ENCODE measurements at places on chromosomes 2 and 18. TPM values are rescaled to one million over a fixed set of nuclear protein-coding genes. Genes with fewer than 3 reads are reported as not detected.

- DNase-seq = no peak
- no peaks in the 10 kb centered on the region for H3K27me3 ChIP-seq
- H3K4me1 ChIP-seq = no peaks in the 10 kb centered on the region
- no peak overlapping the region for H3K27ac ChIP-seq
- no peak overlapping the region for H3K4me3 ChIP-seq
These were observed 87.2 kb upstream of the GALNT5 start for GRCh38 chr2:157170299-157170698.

DNA sequence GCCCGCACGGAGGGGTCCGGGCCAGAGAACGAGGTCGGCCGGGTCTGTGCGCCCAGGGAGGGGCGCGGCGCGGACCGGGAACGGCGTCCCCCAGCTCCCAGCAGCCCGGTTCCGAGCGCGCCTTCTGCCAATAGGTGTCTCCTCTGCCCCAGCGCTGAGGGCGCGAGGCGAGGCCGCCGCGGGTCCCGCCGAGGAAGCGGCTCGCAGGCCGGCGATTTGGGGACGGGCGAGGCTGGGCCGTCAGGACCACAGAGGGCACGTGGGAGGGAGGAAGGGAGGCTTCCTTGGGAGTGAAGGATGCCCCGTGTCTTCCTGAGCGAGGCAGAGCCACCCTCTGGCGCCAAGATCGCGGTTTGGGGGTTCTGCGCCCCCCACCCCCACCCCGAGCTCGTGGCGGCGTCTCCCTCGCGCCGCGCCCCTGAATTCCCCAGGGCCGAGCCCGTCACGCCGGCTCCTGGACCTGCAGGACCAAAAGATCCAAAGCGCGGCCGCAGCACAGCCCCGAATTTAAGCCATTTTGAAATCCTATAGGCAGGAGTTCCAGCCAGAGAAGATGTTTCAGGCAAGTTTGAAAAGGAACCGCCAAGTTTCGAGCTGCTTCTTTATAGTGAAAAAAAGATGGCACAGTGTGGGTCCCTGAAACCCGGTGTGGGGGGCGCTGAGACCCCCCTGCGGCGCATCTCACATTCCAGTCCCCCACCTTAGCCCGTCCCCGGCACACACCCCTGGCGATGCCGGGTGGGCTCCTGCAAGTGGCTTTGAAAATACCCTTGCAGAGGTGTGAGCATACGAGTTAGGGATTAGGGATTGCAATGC, 909 bp downstream of the NFATC1 start:
- no peaks in the 10 kb centered on the region for H3K36me3 ChIP-seq
- H3K27ac ChIP-seq = peak overlapping the region; percentile 88
- H3K4me3 ChIP-seq = peak overlapping the region; percentile 75
- H3K27me3 ChIP-seq = no peaks in the 10 kb centered on the region
- DNase-seq = peak; percentile 82

DNA sequence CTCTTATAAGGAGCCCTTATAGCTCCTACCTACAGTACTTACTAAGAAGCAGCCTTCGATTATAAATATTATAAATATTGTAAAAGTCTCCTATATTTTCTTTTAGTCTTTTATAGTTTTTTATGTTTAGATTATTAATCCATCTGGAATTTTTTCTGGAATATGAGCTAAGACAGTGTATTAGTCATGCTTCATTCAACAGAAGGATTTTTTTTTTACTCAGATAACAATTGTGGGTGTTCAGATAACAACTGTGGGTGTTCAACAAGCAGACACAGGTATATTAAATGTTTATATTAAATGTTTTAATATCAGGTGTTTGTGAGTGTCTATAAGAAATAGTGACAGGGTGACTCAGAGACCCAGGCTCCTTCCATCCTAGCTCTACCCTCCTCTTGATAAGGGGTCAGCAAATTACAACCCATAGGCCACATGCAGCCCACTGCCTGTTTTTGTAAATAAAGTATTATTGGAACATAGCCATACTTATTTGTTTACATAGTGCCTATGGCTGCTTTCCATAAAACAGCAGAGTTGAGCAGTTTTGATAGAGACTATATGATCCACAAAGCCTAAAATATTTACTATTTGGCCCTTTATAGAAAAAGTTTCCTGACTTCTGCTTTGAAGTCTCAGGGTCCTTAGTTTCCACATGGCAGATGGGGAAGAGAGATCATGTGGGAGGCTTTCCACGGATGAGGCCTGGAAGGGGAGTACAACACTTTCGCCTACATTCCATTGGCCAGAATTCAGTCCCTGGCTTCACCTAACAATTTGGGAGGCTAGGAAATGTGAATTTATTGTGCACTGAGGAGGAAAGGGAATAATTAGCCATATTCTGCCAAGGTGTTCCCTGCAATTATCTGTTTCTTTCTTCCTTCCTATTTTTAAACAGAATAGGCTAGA, 4.3 kb upstream of the SPATS2L start:
- no peak overlapping the region for H3K4me3 ChIP-seq
- no peak overlapping the region for H3K27ac ChIP-seq
- no peaks in the 10 kb centered on the region for H3K27me3 ChIP-seq
- DNase-seq = no peak

- H3K4me1 ChIP-seq = no peaks in the 10 kb centered on the region
- peak; percentile 39 for DNase-seq
- no peaks in the 10 kb centered on the region for H3K36me3 ChIP-seq
- H3K27me3 ChIP-seq = no peaks in the 10 kb centered on the region
- no peak overlapping the region for H3K27ac ChIP-seq
These were observed 17.9 kb upstream of the SDC1 start for GRCh38 chr2:20242727-20243377.

- H3K36me3 ChIP-seq = no peaks in the 10 kb centered on the region
- peaks cover 6% of the 10 kb centered on the region for H3K4me1 ChIP-seq
- no peak overlapping the region for H3K4me3 ChIP-seq
- H3K27me3 ChIP-seq = no peaks in the 10 kb centered on the region
- DNase-seq = no peak
These were observed 46.1 kb downstream of the CDCA7 start for GRCh38 chr2:173400760-173401159.

DNA sequence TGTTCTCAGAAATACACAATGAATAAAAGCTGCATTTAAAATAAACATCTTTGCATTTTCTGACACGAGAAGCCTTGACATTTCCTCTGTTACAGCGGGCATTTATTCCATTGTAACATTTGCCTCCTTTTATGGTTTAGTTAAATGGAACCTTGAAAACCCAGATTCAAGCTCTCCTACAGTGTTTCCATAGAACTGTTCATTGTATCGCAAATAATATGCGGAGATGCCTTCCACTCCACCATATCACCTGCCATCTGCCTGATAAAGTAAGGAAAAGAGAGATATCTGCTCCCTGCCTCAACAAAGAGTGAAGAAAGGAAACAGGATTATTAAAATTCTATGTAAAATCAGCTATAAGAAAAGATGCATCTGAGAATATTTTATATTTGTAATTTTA, 69.8 kb downstream of the CDH19 start:
- H3K4me1 ChIP-seq = no peaks in the 10 kb centered on the region
- no peak for DNase-seq
- no peaks in the 10 kb centered on the region for H3K36me3 ChIP-seq

MAP4K4 gene
- 80.4 TPM for total RNA-seq

LYPD6B gene
- total RNA-seq = not detected

Data from psoas muscle (tissue), 8 donors.